ENCODE measurements at places on chromosomes 6 and 20.

DNA sequence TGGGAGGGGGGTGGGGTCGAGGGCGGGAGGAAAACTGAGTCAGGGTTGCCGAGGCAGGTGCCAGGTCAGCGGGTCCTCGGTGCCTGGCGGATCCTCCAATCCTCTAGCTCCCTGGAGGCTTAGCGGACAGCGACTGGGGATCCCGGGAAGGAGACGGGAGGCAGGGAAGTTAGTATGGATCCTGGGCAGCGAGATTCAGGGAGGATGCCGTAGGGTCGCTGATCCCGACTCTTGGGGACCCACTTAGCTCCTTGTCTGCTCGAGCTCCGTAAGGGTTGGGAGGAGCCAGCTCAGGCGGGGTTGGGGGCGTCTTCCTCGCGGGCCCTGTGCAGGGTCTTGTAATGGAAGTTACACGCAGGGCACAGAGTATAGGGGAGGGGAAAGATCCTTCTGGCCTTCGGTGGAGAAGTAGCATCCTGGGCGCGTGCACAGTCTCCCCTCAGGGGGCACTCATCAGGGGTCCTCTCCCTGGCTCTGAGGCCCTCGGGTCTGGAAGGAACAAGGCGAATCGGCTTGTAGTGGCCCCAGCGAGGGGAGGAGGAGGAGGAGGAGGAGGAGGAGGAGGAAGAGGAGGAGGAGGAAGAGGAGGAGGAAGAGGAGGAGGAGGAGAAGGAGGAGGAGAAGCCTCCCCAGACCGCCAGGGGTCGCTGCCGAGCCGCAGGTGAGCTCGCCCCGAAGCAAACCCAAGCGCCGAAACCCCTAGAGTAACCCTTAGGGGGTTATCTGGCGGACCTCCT is 6.4 kb upstream of the SLC12A5 start:
- peak; percentile 92 for DNase-seq

GRCh38 chr6:129764761-129765407 is 54.9 kb upstream of the ARHGAP18 start:
- DNase-seq = no peak

DNA sequence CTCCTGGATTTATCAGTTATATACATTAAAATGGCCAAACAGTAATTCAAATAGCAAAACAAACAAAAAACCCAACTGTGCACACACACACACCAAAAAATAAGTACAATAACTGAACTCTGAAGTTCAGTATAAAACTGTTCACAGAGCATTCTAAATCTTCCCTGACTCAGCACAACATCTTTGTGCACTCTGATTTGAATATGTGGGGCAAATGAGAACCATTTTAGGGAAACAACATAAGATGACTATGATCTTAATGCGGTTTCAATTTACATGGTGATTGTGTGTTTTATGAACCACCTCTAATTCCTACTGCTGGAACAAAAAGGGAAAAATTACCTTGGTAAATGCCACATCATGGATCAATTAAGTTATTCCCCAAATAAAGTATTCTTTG is 41.7 kb downstream of the PLAGL1 start:
- DNase-seq = no peak

DNA sequence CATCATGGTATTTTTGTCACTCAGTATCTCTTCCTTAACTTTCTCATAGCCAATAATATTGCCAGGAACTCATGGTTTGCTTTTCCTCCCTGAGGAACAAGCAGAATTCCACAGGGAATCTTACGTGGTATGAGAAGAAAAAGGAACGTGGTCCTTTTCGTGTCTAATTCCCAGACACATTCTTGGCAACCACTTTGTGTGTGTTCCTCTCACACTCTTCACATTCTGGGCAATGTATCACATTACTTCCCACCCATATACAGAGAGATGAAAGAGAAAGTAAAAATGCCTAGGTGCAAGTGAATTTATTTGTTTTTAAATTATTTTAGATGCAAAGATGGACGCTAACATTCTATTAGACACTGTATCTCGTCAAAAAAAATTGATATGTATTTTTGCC is 102.7 kb downstream of the PTPRK start:
- no peak for DNase-seq

- DNase-seq = peak; percentile 86
These were observed 79.5 kb upstream of the MYL9 start for GRCh38 chr20:36461600-36462439.

DNA sequence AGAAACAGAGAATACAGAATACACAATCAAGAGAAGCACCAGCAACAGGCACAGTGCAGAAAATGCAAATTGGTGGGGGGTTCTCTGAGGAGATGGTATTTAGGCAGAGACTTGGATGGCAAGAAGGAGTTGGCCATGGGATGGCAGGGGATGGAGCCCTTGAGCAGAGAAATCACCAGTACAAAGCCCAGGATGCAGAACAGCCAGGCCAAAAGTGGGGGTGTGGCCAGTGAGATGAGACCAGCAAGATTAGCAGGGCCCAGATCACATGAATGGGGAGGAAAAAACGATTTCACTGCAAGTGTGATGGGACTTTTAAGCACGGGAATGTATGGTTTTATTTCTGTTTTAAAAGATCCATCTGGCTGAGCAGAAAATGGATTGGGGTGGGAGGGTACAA is 63.4 kb downstream of the TRAM2 start:
- DNase-seq = no peak

DNA sequence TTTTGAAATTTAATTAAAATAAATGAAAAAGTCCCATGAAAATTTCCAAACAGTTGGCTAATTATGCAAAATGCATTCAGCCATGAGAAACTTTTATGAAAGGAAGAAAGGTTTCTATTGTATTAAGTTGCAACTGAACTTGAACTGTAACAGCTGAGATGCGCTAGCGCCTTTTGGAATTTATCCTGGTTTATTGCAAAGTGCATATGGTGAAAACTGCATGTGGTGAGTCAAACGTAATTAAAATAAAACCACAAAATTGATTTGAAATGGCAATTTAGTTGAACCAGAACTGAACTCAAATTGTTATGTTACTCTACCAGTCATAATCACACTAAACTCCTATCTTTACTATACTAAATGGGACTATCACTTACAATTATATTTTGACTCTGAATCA is 46.4 kb upstream of the COL21A1 start:
- no peak for DNase-seq

GRCh38 chr6:6007366-6008088 is 802 bp upstream of the NRN1 start:
- no peak for DNase-seq

GRCh38 chr6:30814146-30815040 is 69.9 kb upstream of the DDR1 start:
- peak; percentile 82 for DNase-seq

GRCh38 chr6:136169394-136170148 is 80.5 kb downstream of the MTFR2 start:
- DNase-seq = no peak

DNA sequence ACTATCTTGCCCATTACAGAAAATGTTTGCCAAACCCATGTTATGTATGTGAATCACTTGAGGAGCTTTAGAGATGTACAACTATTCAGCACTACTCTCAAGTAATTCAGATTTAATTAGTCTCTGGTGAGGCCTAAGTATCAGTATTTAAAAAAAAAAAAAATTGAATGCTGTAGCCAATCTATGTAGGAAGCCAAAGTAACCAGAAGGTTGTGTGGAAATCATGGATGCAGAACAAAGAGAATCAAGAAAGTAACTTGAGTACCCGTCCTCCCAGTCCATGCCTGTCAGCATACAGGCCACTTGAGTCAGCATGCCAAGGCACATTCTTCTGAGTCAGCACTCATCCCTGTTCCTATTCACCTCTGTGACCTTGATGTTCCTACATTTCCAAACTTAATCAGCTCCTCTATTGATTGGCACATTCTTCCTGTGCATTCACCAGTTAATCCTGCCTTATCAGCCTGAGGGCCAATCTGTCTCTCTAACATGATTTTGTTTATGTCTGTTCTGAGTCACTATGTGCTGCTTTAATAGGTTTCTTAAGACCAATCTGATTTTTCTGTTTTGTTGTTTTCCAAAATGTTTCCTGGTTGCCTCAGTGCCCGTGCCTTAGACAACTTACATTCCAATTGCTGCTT is 165.6 kb downstream of the KCNQ5 start:
- peak; percentile 89 for DNase-seq

Data from RWPE2 (cell line).